ENCODE measurements at places on chromosomes 4 and X. TPM values are rescaled to one million over a fixed set of nuclear protein-coding genes. Genes with fewer than 3 reads are reported as not detected.

TRIM2 gene
- total RNA-seq = 105 TPM

ANKRD17 gene
- 87.9 TPM for total RNA-seq

ZAR1 gene
- 0.27 TPM for total RNA-seq

ZNF141 gene
- total RNA-seq = 36.3 TPM

MXRA5 gene
- 1.3 TPM for total RNA-seq

MAEA gene
- 72.1 TPM for total RNA-seq

BRCC3 gene
- total RNA-seq = 36.0 TPM

RNF212 gene
- 5.0 TPM for total RNA-seq

RBM47 gene
- 0.48 TPM for total RNA-seq

SATL1 gene
- 0.18 TPM for total RNA-seq

RS1 gene
- total RNA-seq = not detected

ANOS1 gene
- total RNA-seq = 18.8 TPM
